NCI-H510A (cell line): ENCODE measurements at places on chromosomes 11 and 22.

- peak; percentile 39 for DNase-seq
Measured at GRCh38 chr22:42324990-42325710, 54.7 kb upstream of the TCF20 start.

- no peak for DNase-seq
Measured at GRCh38 chr11:62115085-62115694, 8.6 kb upstream of the INCENP start.

- peak; percentile 83 for DNase-seq
Measured at GRCh38 chr11:102317099-102317767, at the start of gene BIRC3. Gene BIRC3 (plus strand): TSS chr11:102317484. CDS start chr11:102324510, 7,026 bp downstream.

GRCh38 chr11:131904756-131905155, 534.3 kb downstream of the NTM start:
- no peak for DNase-seq

DNA sequence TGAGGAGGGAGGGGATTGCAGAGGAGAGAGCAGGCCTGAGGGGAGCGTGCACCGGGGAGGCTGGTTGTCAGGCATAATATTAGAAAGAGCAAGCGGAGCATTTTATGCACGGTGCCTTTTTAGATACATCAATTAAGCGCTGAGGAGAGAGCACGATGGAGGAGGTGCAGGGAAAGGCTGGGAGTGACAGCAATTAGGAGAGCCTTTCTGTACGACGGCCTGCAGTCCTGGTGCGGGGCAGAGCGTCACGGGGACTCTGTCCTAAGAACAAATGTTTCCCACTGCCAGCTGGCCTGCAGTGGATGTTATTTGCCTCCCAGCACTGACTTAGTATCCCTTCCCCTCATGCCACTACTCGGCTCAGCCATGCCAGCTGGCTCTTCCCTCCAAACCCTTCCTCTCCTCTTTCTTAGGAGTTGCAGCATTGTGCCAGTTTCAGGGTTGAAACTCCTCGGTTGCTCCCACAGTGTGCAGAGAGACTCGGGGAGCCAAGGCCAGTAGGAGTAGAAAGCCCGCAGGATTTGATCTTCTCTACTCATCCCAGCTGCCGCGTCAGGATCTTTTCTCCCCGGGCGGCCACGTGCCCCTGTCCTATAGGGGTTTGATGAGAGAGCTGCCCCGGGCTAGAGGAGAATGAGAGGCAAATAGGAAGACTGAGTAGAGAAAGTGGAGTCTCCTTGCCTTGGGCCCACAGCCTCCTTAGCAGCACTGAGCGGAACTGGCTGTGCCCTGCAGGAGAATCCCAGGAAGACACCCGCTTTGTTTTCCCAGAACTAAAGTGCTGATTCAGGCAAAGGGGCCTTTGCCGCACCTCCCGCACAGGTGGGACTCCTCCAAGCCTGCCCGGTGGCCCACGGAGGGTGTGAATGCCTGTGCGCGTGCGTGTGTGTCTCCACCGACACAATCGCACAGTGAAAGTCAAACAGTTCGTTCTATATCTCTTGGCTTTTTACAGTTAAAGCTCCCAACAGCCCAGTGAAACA, 875.3 kb downstream of the NTM start:
- no peak for DNase-seq
